ENCODE measurements at places on chromosomes 16 and 17.

DNA sequence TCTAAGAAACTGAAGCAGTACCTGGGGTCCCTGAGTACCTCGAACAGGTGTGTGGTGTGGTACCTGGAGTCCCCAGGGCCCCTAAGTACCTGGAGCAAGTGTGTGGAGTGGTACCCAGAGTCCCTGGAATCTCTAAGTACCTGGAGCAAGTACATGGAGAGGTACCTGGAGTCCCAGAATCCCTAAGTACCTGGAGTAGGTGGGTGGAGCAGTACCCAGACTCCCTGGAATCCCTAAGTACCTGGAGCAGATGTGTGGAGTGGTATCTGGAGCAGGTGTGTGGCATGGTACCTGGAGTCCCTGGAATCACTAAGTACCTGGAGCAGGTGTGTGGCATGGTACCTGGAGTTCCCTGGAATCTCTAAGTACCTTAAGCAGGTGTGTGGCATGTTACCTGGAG lies 22.5 kb upstream of the MED9 start:
- no peak for DNase-seq

DNA sequence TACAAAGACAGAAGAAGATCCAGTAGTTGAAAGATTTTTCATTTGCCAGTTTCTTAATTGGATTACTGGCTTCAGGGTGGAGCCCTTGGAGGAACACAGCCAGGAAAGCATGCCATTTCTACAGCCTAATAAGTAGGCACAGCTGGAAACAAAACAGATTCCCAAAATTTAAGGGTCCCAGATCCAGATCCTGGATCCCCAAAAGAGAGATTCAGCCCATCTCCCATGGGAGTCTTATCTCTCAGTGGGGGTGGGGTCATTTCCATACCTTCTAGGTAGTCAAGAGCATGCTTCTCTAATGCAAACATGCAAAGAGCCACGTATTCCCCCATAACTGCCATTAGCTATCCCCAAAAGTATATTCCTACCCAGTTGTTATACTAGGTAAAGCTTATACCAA lies 49.9 kb downstream of the SCPEP1 start:
- DNase-seq = no peak

DNA sequence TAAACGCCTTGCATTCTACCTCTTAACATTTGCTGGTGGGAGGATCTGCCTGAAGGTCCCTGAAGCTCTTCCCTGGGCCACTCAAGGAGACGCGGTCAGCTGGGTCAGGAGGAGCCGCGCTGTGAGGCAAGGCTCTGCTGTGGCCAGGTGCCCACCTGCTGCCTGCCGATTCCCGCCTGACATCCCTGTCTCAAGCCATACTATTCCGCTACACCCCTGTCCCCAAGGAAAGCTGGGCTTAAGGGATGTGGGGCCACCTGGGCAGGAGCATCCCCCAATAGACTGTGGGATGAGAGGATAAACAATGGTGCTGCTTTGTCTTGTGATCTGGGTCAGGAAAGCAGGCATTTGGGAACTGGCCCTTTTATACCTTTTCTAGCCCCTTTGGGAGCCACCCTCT lies 5.1 kb downstream of the TPPP3 start:
- DNase-seq = no peak

DNA sequence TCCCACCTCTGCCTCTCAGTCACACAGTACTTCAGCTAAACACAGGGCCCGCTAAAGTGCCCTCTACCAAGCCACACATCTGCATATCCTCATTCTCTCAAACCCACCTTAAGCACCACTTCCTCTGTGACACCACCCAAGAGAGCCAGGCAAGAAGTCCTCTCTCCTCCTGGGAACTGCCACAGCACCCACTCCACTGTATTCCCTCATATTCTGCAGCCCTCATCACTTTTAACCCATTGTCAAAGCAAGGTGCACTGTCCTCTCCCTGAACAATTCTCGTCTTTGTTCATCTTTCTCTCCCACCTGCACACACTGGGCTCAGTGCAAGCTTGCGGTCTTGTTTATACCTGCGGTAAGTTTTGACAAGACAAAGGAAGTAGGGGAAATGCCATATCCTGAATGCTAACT lies 13.6 kb downstream of the CHD9 start:
- no peak for DNase-seq

GRCh38 chr16:4882633-4883285 lies 35.5 kb downstream of the UBN1 start:
- DNase-seq = no peak

DNA sequence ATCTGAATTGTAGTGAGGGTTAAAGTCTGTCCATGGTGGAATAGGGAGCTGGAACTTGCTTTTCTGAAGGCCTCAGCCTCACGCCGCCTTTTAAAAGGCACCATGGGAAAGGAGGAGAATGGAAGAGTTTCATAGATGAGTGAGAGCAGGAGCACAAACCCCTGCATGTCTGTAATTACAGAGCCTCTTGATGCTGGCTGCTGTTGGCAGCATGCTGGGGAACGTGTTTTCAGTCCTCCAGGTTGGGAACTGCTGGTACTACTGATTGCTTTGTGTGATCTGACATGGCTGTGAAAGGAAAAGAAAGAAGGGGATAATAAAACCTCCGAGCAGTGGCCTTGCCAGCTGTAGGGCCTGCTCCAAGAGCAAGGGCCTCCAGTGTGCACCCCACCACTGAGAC lies 16.8 kb upstream of the DYNLL2 start:
- no peak for DNase-seq

GRCh38 chr16:4805231-4805630 lies 2.8 kb upstream of the ROGDI start:
- DNase-seq = no peak

DNA sequence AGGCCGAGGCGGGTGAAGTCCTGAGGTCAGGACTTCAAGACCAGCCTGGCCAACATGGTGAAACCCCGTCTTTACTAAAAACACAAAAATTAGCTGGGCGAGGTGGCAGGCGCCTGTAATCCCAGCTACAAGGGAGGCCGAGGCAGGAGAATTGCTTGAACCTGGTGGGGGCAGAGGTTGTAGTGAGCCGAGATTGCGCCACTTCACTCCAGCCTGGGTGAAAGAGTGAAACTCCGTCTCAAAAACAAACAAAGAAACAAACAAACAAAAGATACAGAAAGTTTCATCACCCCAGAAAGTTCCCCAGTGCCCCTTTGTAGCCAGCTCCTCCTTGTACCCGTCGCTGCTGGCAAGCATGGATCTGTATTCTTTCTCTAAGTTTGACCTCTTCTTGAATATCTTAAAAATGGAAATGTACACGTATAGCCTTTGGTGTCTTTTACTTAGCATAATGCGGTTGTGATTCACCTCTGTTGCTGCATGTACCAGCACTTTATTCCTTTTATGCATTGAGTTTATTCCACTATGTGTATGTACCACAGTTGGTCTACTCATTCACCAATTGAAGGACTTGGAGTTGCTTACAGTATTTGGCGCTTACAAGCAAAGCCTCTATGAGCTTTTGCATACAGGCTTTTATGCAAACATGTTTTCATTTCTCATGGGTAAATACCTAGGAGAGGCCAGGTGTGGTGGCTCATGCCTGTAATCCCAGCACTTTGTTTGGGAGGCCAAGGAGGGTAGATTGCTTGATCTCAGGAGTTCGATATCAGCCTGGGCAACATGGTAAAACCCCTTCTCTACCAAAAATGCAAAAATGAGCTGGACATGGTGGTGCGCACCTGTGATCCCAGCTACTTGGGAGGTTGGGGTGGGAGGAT lies 87.5 kb upstream of the CLEC18A start:
- no peak for DNase-seq

GRCh38 chr16:20388854-20389253 lies 15.7 kb downstream of the PDILT start:
- no peak for DNase-seq

DNA sequence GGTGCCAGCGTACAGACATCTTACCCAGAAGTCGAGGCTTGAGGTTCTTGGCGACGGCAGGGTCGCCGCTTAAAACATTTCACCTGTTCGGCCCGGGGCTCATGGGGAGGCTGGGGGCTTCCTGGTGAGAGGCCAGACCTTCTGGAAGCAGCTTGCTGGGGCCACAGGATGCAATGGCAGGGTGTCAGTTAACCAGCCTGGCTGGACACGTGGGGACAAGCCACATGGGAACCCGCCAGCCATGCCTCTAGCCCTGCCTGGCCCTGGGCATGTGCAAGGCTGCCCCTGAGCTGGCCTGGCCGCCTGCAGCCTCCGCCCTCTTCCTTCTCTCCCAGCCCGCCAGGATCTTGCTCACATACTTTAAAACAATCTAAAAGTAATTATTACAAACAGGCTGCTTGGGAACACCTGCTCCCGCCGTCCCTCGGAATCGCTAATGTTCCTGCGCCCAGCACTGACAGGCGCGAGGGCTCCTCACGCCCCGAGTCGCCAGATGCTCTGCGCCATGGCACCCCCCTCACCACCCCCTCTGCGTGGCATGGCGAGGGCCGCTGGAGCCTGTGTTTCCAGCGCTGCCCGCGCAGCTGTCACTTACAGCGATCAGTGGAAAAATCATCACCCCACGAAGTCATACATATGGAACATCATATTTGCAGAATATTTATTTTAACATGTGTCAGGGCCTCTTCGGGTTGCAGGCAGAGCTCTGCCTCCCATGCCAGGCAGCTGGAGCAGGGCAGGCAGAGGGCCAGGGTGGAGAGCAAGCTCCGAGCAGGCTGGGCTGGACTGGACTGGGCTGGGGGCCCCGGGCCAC lies 188.7 kb upstream of the GSE1 start:
- DNase-seq = no peak

DNA sequence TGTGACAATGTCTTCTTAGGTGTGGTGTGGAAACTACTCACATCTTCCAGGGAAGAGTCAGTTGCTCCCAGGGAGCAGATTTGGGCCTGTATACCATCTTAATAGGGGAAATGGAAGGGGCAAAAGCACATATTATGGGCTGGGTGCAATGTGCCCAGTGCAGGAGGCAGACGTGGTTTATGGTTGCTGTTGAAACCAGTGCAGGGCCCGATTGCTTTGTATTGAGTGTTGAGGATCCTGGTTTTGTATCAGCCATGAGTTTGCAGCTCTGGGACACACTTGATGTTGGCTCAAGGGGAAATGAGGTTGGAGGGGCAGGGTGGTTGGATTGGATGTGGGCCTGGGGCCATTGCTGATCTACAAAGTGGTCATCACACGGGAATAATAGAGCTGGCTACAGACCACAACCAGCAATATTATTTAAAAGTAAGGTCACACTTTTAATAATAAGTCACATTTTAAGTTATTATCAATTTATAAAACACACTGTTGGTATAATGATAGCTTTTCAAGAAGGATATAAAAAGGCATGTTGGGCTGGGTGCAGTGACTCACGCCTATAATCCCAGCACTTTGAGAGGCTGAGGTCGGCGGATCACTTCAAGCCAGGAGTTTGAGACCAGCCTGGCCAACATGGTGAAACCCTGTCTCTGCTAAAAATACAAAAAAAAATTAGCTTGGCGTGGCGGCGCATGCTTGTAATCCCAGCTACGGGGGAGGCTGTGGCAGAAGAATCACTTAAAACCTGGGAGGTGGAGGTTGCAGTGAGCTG lies 302.4 kb downstream of the SEC14L1 start:
- DNase-seq = no peak

DNA sequence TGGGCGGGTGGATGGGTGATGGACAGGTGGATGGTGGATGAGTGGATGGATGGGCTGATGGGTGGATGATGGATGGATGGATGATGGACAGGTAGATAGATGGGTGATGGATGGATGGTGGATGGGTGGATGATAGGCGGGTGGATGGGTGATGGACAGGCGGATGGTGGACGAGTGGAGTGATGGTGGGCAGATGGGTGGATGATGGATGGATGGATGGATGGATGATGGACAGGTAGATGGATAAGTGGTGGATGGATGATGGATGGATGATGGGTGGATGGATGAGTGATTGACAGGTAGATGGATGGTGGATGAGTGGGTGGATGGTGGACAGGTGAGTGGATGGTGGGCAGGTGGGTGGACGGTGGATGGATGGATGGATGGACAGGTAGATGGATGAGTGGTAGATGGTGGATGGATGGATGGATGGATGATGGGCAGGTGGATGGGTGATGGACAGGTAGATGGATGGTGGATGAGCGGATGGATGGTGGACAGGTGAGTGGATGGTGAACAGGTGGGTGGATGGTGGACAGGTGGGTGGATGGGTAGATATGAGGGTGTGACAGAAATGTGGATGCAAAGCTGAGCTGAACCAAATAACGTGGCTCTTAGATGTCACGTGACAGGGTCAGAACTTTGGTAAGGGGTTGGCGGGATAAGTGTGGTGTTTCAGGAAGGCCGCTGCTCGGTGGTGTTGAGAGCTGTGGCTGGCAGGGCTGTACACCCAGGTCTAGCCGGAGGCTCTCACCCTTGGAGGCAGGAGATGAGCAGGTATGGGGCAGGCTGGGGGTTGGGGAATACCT lies 234.3 kb upstream of the CIBAR2 start:
- no peak for DNase-seq

GRCh38 chr17:80002690-80003490 lies 32.8 kb downstream of the TBC1D16 start:
- no peak for DNase-seq

- no peak for DNase-seq
Observed at GRCh38 chr16:67164599-67165061, at the start of gene HSF4. HSF4 (plus strand) TSS chr16:67164745; CDS start chr16:67164812, 67 bp downstream.

DNA sequence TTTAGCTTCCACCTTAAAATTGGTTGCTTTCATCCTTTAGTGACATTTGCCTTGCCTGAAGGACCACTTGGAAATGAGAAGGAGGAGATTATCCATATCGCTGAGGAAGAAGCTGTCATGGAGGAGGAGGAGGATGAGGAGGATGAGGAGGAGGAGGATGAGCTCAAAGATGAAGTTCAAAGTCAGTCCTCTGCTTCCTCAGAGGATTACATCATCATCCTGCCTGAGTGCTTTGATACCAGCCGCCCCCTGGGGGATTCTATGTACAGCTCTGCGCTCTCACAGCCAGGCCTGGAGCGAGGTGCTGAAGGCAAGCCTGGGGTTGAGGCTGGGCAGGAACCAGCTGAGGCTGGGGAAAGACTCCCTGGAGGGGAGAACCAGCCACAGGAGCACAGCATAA lies 11.5 kb upstream of the TMEM106A start:
- no peak for DNase-seq

DNA sequence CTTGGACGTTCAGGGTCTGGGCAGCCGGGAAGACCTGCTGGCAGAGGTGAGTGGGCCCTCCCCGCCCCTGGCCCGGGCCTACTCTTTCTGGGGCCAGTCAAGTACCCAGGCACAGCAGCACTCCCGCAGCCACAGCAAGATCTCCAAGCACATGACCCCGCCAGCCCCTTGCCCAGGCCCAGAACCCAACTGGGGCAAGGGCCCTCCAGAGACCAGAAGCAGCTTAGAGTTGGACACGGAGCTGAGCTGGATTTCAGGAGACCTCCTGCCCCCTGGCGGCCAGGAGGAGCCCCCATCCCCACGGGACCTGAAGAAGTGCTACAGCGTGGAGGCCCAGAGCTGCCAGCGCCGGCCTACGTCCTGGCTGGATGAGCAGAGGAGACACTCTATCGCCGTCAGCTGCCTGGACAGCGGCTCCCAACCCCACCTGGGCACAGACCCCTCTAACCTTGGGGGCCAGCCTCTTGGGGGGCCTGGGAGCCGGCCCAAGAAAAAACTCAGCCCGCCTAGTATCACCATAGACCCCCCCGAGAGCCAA lies 8.6 kb upstream of the ABCC3 start:
- DNase-seq = peak; percentile 44

GRCh38 chr17:63967953-63968352 lies 4.8 kb downstream of the SCN4A start:
- DNase-seq = no peak

Measured in stimulated activated CD8-positive, alpha-beta memory T cell treated with anti-CD3 and anti-CD28 coated beads, Interleukin-4, amount 100 ng/mL, for 24 hours (primary cell).